ENCODE measurements at places on chromosomes 11 and 22. TPM values are rescaled to one million over a fixed set of nuclear protein-coding genes. Genes with fewer than 3 reads are reported as not detected.

DNA sequence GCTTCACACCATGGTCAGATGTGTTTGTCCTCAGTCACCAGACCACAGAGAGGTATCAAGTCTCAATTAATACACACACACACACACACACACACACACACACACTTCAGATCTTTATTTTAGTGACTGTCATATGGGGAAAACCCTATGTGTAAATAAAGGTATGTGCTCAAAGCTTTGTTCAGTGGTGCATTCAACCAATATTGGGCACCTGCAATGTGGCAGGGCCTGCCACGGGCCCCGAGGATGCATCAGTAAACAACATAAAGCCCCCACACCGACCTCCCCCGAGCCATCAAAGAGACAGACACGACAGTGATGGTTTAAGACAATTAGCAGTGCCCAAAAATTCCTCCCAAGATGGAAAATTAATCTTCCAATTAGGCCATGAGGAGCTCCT is 51.6 kb downstream of the SHANK2 start:
- no peak for DNase-seq

DNA sequence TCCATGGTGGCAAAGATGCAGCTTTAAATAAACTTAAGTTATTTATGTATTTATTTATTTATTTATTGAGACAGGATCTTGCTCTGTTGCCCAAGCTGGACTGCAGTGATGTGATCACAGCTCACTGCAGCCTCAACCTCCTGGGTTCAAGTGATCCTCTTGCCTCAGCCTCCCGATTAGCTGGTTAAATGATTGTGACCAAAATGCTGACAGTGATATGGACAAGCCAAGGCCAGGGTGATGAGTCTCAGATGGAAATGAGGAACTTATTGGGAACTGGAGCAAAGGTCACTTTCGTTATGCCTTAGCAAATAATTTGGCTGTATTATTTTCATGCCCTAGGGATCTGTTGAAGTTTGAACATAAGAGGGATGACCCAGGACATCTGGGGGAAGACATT is 9.3 kb upstream of the LRP5 start:
- no peak for DNase-seq

- DNase-seq, result no peak
These were observed 19.7 kb downstream of the TOM1 start for GRCh38 chr22:35319244-35319985.

DNA sequence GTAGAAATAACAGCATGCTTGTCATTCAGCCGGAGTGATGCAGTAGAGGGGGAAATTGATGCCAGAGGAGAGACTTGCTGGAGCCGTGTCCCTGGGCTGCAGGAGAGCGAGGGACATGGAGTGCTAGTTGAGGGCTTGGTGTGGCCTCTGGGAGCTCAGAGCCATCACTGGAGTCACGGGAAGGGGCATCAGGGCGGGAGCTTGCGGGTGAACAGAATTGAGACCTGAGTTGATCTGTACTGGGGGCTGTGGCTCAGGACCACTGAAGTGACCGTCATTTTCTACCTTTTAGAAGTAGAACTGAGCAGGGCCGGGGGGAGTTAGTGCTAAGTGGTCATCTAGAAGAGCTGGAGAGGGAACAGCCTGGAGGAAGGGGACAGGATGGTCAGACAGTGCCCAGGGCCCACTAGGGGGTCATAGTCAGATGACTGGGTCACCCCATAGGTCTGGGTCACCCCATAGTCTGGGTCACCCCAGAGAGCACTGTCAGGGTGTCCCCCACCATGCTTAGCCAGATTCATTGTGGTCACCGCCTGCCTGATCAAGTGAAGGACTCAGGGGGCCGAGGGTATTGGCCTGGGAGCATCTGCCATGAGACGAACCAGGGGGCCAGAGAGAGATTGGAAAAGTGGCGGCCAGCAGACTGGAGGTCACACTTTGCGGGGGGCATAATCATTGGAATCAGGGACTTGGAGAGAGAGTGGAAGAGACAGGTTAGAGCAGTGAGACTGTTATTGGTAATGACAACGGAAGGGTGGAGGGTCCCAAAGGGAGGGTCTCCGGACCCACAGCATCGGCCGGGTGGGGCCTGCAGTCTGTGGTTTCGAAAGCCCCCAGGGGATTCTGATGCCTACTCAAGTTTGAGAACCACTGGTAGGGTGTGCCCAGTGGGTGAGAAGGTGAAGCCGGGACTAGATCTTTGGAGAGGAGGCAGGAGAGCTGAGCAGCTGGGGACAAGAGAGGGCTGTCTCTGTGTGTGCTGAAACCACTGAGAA is 15.2 kb downstream of the RIBC2 start:
- DNase-seq, result no peak

CCDC81 gene
- total RNA-seq, result 0.31 TPM

Data from HT-29 (cell line).